ENCODE measurements at places on chromosomes 1 and 21. TPM values are rescaled to one million over a fixed set of nuclear protein-coding genes. Genes with fewer than 3 reads are reported as not detected.

DNA sequence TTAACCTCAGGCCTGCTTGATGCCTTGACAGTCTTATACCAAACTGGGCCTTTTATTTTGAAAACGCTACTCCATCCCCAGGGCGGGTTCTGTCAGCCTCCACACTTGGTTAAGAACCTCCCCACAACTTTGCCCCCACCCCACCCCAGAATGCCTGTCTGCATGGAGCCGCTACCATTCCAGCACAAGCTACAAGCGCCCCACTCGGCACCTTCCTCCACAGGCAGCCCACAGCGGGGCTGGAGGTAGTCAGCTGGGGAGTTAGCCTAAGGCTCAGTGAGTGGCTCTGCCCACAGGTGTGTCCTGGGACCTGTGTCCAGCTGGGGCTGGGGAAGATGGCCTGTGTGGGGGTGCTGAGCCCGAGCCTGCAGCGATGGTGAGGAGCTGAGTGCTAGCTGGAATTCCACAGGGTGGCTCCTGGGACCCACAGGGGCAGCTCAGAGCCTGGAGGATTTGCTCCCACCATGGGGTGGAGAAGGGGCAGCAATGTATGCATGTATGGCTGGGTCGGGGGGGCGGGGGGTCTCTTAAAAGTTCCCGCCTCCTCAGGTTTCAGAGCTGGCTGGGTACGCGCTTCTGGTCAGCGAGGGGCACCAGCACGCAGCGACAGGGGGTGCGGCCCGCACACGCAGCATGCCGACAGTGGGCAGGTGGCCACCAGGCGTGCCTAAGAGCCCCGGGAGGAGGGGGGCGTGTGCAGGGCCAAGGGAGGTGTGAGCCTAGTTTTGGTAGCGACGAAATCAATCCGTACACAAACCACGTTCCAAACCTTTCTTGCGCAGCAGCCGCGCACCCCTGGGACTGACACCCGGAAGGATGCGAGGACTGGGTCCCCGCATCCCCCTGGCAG lies 917 bp downstream of the ETNK2 start:
- no peak overlapping the region for H3K27ac ChIP-seq

- no peaks in the 10 kb centered on the region for H3K4me1 ChIP-seq
- DNase-seq: no peak
- no peaks in the 10 kb centered on the region for H3K36me3 ChIP-seq
- H3K27ac ChIP-seq: no peak overlapping the region
- no peaks in the 10 kb centered on the region for H3K27me3 ChIP-seq
- H3K4me3 ChIP-seq: no peak overlapping the region
Observed at GRCh38 chr21:38323721-38324531, 67.1 kb downstream of the KCNJ15 start.

DNA sequence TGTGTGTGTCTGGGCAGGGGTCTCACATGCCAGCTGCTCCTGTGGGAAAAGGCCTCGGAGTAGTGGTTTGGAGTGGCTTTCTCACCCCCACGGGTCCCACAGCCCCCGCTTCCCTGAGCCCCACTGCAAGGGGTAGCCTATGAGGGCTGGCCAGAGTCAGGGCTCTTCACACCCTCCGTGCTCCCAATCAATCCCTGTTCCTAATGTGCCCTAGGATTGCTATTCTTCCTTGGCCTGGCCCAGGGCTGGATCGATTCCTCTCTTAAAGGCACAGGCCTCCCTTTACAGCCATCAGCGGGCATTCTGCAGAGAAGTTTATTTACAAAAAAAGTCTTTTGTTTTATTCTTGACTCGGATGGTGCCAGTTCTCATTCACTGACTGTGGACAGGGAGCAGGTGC lies 19.3 kb upstream of the ACTL8 start:
- no peaks in the 10 kb centered on the region for H3K4me1 ChIP-seq
- H3K36me3 ChIP-seq: no peaks in the 10 kb centered on the region
- no peak overlapping the region for H3K4me3 ChIP-seq
- H3K27me3 ChIP-seq: peaks cover 3% of the 10 kb centered on the region
- DNase-seq: no peak
- H3K27ac ChIP-seq: no peak overlapping the region

Gene TMEM79
- 10.4 TPM for total RNA-seq

Gene PODN
- not detected for total RNA-seq

Gene OR2L5
- total RNA-seq: not detected

DNA sequence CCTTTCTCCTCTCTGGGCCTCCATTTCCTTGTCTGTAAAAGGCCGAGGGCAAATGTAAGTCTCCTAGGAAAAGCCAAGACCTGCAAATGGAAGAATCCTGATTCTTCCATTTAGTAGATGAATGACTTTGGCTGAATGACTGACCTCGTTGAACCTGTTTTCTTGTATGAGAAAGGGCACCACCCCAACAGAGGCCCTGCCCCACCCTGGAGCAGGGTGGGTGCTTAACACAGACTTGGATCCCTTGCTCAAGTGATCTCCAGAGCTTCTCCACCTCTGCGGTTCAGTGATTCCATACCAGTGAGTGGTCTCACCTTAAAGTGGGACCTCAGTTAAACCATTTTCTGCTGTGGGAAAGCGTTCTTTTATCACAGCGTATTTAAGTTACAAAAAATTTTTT lies 39.0 kb upstream of the GUCA2B start:
- no peak overlapping the region for H3K4me3 ChIP-seq
- H3K36me3 ChIP-seq: no peaks in the 10 kb centered on the region
- no peak for DNase-seq
- no peak overlapping the region for H3K27ac ChIP-seq
- no peaks in the 10 kb centered on the region for H3K27me3 ChIP-seq
- H3K4me1 ChIP-seq: no peaks in the 10 kb centered on the region

DNA sequence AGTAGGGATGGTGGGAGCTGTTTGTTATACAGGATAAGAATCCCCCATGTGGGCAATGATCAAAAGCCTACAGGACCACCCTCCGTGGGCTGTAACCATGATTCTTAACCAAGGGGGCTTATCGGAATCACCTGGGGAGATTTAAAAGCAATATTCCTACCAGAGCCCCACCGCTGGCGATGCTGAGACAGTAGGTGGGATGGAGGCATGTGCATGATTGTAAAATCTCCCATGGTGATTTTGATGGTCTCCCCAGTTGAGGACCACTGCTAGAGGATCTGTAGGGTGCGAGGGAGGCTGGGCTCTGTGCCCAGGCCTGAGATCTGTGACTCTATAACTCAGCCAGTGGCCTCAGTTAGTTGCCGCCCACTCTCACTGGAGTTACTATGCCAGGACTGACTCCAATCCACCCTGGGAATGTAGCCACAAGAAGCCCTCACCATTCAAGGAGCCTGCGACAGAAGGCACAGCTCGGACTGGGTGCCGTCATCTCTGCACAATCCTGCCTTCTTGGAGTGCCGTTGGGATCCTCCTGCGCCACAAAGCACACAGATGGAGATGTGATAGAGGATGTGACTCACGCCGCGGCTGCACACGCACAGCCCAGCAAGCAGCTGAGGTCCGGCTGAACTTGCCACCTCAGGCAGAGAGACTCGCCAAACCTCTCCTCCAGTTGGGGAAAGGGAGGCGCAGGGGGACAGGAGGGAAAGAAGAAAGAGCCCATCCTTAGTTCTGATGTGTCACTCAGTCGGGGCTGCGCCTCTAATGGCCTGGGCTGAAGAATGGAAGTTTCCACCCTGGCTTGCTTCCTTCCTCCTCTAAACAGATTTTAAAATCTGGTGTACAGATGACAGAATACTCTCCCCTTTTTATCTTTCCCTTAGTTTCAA lies 26.5 kb downstream of the AKNAD1 start:
- no peaks in the 10 kb centered on the region for H3K27me3 ChIP-seq
- peak; percentile 97 for DNase-seq
- H3K4me1 ChIP-seq: peaks cover 41% of the 10 kb centered on the region
- H3K36me3 ChIP-seq: no peaks in the 10 kb centered on the region
- peak overlapping the region; percentile 79 for H3K27ac ChIP-seq

Gene PRKCZ
- total RNA-seq: 36.0 TPM

Gene SYCP1
- total RNA-seq: not detected

- no peak for DNase-seq
- no peak overlapping the region for H3K4me3 ChIP-seq
Observed at GRCh38 chr1:196071447-196071846, 536.8 kb downstream of the KCNT2 start.

DNA sequence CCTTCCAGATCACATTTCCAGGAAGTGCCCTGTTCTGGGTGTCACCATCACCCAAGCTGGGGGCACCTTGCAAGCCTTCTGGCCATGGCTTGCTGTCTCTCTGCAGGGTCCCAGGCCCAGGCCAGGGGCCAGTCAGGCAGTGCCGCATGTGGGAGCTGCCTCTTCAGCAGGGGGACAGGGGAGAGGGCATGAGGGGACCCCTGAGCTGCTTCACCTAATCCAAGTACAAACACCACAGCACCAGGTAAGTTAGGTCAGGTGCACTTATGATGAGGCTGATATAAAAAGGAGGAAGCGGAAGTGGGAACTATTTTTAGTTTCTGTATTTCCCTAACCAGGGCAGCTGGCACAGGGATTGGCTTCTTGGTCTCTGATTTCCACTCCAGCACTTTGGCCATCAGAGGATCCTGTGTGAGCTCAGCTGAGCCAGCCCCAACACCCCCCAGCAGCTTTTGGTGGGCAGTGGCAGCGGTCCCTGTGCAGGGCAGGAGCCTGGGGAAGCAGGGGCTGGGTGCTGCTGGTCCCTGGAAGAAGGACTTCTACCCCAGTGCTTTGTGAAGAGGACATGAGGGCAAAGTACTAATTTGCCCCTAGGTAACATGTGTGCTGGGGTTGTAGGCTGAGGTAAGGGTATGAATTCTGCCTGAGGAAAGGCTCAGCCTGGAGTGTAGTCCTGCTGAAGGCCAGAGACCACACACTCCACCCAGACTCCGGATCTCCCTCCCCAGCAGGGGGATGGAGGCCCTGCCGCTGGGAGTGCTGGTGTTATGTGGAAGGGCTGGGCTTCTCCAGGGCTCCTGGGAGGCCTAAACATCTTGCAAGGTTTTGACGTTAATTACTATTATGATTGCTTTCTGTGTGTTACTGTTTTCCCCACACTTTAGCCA lies 3.3 kb upstream of the PCBP3 start:
- H3K4me1 ChIP-seq: no peaks in the 10 kb centered on the region
- no peak overlapping the region for H3K27ac ChIP-seq
- DNase-seq: no peak
- H3K4me3 ChIP-seq: no peak overlapping the region
- H3K36me3 ChIP-seq: no peaks in the 10 kb centered on the region

DNA sequence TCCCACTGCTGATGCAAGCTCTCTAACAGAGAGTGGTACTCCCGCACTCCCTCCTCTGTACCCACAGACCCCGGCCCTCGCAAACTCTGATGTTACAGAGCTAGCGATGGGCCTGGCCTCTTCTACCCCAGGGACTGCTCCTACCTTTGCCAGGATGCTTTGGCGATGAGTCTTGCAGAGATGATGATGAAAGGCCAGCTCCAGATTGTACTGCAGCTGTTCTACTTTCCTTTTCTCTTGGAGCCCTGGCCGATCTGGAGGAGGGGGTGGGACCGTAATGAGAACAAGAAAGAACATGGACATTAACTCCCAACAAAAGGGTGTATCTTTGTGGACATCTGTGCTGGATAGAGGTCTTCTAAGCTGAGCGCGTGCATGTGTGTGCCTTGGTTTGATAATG lies 6.0 kb upstream of the LINGO4 start:
- no peaks in the 10 kb centered on the region for H3K36me3 ChIP-seq
- no peaks in the 10 kb centered on the region for H3K27me3 ChIP-seq
- H3K4me1 ChIP-seq: no peaks in the 10 kb centered on the region
- no peak overlapping the region for H3K27ac ChIP-seq

DNA sequence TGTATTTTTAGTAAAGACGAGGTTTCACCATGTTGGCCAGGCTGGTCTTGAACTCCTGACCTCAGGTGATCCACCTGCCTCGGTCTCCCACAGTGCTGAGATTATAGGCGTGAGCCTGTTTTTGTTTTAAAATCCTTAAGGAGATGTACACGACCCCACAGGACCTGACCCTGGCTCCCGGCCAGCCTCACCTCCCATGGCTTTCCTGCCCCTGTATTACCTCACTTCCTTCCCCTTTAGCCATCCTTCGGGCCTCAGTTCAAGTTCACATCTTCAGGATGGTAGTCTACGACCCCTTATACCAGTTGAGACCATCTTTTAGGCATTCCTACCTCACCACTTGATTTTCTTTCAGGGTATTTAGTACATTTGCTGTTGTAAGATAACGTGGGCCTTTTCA lies 36.3 kb downstream of the TCP10L start:
- no peak overlapping the region for H3K4me3 ChIP-seq
- H3K36me3 ChIP-seq: no peaks in the 10 kb centered on the region

All from PC-9 (cell line).